GM18507 (cell line): ENCODE measurements at places on chromosomes 7 and 10.

GRCh38 chr10:80191589-80192270 is 13.6 kb downstream of the ANXA11 start:
- no peak for DNase-seq

DNA sequence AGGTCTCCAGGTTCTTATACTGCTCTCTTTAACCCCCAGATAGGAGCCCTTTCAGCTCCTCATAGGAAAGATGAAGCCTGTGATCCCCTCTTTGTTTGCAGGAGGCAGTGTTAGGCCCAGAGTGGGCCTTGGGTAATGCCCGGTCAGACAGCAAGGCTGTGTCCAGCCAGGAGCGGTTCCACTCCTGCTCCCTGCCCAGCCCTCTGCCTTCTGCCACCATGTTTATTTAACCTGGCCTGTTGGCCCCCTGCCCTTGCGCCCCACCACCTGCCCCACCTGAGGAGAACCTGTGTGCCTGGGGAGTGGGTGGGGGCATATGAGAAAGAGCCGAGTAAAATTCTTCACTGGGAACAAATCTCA is 24.3 kb downstream of the CDH23 start:
- no peak for DNase-seq

DNA sequence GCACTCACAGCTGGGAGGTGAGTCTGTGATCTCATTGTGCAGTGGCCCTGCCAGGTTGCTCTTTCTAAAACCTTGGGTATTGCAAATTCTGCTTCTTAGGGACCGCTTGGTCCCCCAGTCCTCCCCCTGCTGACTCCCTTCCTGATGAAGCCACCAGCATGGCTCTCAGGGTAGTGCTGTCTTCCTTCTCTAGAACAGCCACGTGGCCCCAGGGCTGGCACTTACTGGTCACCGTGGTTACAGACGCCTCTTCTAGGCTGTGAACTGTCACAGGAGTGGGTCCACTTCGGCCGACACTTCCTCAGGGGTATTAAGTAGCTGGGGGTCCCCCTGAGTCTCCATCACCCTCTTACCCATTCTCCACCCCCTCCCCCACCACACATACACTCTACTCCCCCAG is 2.7 kb upstream of the HTRA1 start:
- no peak for DNase-seq

DNA sequence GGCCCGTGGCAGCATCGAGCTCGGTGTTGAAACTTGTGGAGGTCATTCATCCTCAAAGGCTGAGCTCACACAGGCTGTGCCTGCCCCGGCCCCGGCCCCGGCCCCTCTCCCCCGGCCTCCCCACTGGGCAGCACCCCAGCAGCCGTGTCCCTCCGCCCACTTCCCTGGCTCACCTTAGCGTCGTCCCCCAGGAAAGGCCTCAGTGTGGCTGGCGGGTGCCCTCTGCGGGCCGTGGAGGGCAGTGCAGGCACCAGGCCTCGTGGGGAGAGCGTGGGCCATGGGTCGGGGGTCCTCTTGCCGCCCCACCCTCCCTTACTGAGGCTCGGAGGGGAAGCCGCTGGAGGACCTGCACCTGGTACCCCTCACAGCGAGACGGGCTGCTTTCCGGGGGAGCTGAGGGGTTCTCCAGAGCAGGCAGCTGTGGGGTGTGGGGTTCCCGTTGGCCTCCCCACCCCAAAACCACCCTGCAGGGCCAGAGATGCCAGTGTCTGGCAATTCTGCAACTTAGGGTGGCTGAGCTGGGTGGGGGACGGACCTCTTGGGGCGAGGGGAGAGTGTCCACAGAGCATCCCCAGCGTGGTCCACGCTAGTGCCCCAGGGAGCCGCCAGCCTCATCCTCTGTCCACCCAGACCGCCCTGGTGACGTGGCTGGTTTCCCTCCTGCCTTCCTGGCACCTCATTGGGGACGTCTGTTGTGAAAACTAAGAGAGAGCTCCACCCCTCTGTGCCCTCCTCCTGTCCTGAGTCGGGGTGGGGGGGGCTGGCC is 44.2 kb upstream of the DPYSL4 start:
- peak; percentile 60 for DNase-seq

DNA sequence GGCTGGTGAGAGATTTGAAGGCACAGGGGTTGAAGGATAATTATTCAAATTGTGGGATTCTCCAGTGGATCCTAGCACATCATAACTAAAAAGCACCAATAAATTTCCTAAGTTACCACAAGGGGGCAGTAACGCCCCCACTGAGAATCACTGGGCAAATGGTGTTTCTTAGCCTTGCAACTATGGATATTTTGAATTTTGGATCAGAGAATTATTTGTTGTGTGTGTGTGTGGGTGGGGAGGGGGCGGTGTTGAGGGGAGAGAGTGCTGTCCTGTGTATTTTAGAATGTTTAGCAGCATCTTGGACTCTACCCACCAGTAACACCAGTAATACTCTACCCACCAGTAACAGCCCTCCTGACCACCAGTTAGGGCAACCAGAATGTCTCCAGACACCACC is 63.3 kb upstream of the PRKG1 start:
- peak; percentile 8 for DNase-seq

- DNase-seq = no peak
Observed at GRCh38 chr7:115208710-115209560, 287.0 kb downstream of the MDFIC start.

GRCh38 chr7:83613232-83613631 is 35.7 kb downstream of the SEMA3E start:
- no peak for DNase-seq

- DNase-seq = no peak
Observed at GRCh38 chr7:27936768-27937102, 196.8 kb downstream of the TAX1BP1 start.

DNA sequence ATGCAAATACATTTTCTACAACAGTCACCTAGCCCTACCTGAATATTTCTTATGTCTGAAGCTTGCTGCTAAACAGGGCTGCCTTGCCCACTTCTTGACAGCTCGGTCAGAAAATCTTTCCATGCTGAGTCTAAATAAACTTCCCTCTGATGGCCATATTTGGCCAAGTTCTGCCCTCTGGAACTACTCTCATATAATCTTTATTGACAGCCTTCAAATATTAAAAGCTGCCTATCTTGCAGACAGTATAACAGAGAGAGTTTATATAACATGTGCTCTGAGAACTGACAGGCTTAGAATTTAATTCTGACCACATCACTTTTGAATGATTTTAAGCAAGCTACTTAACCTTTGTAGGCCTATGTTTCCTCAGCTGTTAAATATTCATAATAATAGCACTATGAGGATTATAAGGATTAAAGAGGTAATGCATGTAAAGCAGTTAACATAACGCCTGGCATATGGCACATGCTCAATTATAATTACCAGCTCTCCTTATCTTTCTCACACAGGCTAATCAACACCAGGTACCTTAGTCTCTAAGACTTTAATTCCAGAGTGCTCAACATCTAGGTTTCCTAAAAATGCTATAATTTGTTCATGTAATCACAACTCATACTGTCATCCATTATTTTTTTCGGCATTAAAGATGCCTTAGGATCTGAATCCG is 334.1 kb downstream of the HPSE2 start:
- DNase-seq = no peak

DNA sequence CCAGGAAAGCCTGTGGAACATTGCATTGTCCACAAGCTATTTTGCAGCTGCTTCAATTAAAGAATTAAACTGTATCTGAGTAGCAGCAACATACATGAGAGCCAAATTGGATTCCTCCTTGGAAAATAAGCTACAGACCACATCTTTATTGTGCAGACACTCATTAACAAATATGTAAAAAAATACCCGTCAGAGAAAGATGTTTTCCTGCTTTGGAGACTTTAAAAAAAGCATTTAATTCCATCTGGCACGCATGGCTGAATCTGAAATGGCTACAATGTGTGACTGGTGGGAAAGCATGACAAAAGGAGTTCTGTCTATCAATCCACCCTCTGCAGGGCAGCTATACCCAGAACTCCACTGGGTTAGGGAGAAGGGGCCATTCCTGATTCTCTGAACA is 73.1 kb upstream of the HPS1 start:
- DNase-seq = no peak

DNA sequence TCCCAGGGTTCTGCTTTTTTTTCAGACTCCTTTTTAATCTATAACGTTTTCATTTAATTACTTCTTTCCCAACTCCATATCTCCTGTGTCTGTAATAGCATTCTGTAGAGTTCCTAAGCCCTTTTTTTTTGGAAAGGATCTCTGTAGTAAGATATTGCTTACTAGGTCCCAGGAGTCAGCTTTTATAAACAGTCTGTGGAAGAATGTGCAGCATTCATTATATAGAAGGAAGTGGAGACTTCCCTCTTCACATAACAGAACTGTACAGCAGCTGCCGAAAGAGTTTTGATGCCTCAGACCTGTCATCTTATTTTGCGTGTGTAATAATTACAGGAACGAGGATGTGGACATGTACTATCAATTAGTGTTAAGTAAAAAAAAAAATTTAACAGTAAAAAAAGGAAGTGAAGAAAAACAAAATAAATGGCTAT is 7.4 kb upstream of the STEAP4 start:
- no peak for DNase-seq

- DNase-seq = no peak
Observed at GRCh38 chr7:90081621-90082020, 72.6 kb upstream of the STEAP1 start.

- DNase-seq = no peak
Observed at GRCh38 chr7:140235114-140235513, 58.3 kb upstream of the KDM7A start.

DNA sequence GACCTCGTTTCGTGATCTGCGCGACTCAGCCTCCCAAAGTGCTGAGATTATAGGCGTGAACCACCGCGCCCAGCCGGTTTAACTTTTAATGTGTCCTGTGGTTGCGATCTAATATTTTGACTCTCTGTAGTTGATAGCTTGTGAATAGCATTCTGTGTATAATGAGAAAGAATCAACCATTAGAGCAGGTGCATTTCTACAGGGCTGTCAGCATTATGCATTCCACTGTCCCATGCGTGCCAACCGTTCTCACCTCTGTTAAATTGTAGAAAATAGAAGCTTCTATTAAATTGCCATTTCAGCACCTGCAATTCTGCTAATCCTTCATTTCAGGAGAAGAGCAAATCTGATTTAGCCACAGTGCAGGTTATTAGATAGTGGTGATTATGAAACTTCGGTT is 61.7 kb downstream of the VIM start:
- no peak for DNase-seq

- no peak for DNase-seq
Observed at GRCh38 chr10:117996709-117997108, 50.0 kb downstream of the RAB11FIP2 start.

GRCh38 chr10:96124230-96125141 is 5.6 kb upstream of the ZNF518A start:
- DNase-seq = no peak
